Activated naive CD4-positive, alpha-beta T cell (primary cell): ENCODE measurements at places on chromosomes 7 and 10.

DNA sequence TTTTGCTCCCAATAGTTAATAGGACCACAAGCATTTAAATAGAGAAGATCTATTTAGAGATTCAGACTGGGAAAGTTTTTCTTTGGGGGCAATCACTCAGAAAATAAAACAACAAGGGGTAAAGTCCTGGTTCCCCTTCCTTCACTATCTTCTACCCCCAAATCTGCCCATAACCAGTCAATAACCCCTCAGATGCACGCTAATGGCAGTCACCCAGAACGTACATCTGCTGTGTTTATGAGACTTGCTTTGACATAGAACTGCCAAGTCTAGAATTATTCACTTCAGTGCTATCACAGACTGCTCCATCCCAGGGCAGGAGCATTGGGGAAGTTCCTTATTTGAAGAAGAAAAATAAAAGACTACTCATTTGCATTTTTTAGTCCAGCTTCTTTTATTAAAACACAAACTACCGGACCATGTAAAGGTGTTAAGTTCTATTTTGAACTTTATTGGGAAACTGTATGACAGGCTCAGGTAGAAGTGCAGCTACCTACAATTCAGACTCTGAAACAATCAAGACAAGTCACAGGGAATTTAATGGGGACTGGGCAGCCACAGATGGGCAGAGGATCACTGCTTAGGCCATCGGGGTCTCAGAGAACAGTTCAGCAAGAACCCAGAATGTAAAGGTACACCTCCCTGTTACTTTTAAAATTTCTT is 38.4 kb downstream of the ANK3 start:
- DNase-seq, result no peak

GRCh38 chr7:35707422-35707821 is 12.5 kb upstream of the HERPUD2 start:
- no peak for DNase-seq

DNA sequence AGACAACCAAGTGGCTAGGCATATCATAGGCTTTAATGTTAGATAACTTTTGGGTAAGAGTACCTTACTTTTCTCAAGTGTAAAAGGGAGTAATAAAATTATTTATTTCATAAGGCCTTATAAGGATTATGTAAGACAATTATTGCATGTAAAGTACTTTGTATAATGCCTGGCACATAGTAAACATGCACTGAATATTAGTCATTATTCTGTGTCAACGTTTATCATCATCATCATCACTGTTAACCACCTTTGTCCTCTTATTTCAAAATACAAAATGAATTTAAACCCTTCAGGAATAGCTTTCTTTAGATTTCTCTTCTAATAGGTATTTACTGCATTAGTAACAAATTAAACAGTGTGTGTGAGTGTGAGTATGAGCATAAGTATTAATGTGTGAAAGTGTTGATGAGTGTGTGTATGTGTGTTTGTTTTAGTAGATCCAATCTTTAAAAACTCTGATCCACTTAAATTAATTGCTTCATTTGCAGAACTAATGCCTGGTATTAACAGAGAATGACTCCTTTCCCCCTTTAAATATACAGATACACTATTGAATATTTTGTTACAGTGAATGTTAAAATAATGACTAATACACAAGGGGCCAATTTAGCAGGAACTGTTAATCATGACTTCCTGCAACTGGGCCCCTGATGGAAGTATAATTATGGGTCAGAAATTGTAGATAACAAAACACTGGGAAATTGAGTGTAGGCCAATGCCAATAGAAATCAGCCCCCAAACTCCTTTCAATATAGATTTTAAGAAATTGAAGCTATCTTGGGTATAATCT is 213.3 kb upstream of the FZD8 start:
- no peak for DNase-seq

GRCh38 chr10:102508506-102508905 is 4.7 kb downstream of the SUFU start:
- DNase-seq, result no peak

GRCh38 chr10:75565286-75566251 is 134.1 kb downstream of the LRMDA start:
- no peak for DNase-seq

GRCh38 chr7:133977409-133978274 is 149.5 kb upstream of the LRGUK start:
- no peak for DNase-seq

GRCh38 chr7:94173436-94173835 is 169.3 kb upstream of the BET1 start:
- no peak for DNase-seq

DNA sequence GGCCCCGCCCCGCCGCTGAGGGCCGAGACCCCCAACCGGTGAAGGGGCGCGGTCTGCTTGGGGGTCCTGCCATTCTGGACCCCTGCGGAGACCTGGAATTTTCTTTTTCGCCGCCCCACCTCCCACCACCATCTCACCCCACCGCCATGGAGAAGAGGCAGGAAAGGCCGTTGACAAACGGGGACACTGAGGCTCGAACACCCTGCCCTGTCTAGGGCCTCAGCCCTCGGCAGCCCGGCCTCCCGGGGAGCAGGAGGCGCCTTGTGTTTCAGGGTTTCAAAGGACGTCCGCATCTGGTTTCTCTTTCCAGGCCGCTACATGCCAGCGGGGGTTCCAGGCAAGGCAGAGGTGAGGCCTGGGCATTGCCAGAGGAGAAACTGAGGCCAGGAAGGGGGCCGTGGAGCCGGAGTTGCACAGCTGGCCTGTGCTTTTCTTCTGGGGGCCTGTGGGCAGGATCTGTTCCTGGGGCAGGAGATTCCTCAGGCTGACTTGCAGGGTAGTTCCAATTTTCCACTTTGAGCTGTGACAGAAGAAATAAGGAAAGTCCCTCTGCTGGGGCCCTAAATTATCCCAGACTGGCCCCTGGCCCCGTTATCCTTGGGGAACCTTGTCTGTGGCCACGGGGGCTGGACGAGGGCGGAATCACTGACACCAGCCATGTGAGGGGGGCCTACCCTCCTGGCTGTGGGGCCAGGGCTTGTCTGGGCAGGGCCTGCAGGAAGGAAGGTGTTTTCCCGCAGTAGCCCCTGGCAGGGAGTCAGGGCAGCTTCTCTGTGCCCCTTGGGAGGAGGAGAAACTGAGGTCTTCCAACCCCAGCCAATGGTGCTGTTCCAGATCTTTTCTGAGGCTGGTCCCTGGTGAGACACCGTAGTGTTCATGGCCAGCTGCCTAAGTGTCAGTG is 900 bp upstream of the MICALL2 start:
- DNase-seq, result no peak

GRCh38 chr7:133183042-133183794 is 69.7 kb upstream of the EXOC4 start:
- no peak for DNase-seq

DNA sequence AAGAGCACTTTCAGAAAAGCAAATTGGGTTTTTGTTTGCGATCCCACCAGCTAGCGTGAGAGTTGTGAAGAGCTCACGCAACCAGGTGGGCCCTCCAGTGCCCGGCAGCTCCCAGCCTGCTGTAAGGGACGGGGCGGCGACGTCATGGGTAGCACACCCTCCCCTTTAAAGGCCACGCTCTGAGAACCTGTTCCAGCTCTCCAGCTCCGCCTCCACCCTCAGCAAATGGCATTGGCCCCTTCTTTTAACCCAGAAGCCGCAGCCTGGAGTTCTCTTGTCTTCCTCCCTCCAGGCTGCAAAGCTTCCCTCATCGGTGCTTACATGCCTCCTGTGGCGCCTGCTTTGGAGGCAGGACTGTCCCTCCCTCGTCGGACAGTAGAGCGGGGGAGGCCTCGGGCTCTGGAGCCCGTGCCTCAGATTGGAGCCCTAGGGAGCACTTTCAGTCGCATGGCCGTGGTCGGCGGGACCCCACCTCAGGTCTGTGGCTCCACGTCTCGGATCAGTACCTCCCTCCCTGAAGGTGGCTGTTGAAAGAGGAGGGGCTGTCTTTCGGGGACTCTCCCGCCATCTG is 32.9 kb downstream of the WIPI2 start:
- DNase-seq, result no peak

DNA sequence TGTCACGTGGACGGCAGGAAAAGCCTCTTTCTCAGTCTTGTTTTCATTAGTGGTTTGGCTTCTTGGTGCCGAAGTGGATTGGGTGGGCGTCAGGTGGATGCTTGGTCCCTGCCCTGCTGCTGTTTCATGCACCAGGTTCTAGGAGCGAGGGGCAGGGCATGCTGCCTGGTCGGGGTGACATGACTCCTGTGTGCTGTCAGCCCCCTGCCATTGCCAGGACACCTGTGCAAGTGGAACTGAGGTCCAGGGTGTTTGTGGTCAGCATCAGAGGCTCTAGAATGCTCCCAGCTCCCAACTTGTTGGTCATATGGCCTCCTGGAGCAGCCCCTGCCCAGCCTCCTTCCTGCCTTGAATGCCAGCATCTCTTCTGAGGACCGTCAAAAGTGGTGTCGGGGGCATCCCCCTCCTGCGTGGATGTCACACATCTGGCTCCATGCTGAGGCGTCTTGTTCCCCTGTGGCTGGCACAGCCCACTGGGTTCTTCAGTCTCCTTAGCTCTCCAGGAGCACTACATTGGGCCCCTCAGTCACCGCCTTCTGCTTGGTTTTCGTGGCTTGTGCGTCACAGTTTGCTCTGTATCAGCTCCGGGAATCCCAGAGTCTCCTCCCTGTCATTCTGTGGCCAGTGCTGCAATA is 24.8 kb downstream of the ADCY1 start:
- DNase-seq, result no peak

GRCh38 chr7:45147858-45148652 is 9.5 kb upstream of the RAMP3 start:
- DNase-seq, result no peak

- DNase-seq, result no peak
Observed at GRCh38 chr7:2757361-2757903, 69.4 kb downstream of the AMZ1 start.

DNA sequence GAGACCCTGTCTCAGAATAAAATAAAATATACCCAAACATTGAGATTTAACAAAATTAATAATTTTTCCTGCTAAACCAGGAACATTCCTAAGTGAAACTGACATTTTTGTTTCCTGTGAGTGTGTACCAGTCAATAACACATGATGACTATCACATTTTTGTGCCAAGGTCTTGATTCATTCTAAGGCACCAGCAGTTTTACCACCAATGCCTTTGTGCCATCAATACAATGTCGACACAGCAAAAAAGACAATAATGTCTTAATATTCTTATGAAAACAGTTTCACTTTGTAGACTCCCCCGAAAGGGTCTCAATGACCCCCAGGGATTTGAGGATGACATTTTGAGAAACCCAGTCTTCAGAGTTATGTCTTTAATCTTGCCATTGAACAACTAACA is 7.2 kb upstream of the CADPS2 start:
- DNase-seq, result no peak

GRCh38 chr10:132465193-132465888 is 68.3 kb downstream of the PWWP2B start:
- no peak for DNase-seq

GRCh38 chr7:116280803-116281202 is 70.5 kb downstream of the TES start:
- no peak for DNase-seq

- no peak for DNase-seq
Observed at GRCh38 chr10:95837783-95838182, 70.0 kb upstream of the CC2D2B start.

GRCh38 chr7:28996836-28997235 is 38.7 kb upstream of the TRIL start:
- no peak for DNase-seq

- DNase-seq, result no peak
Observed at GRCh38 chr10:33365871-33366411, 31.5 kb upstream of the NRP1 start.

GRCh38 chr10:112898540-112899390 is 51.3 kb upstream of the TCF7L2 start:
- no peak for DNase-seq

DNA sequence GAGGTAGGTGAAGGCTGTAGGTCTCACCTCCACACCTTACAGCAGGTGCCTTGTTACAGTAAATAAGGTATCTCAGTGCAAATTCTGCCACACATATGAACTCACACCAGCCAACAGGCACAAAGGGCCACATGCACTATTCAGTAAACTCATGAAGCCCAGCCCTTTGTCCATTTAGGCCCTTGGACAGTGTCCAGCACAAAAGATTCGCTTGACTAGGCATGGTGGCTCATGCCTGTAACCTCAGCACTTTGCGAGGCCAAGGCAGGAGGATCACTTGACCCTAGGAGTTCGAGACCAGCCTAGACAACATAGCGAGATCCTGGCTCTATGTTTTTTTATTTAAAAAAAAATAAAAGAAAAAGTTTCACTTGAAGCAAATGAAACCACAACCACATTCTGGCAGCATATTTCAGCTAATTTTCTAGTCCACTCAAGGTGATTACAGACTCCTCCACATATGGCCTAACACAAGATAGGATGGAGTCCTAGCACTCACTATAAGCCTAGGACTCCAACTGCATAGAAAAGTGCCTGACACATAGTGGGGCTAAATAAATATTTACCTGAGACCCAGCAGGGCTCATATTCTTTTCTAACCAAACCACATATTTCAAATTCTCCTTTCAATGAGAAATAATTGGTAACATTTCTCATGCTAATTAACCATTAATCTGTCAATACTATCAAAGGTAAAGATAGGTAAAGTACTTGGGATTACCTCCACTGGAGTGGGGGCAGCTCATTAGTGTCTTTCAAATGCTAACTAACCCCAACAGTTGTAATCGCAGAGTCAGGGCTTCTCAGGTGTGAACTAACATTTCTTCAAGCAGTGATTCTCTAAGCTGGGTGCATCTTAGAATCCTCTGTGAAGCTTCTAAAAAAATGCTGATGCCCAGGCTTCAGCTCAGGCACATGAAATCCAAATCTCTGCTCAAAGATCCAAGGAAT is 4.5 kb upstream of the ANKRD1 start:
- DNase-seq, result no peak

GRCh38 chr7:1725766-1726630 is 55.9 kb downstream of the ELFN1 start:
- no peak for DNase-seq

- DNase-seq, result no peak
Observed at GRCh38 chr7:157457355-157458253, 120.8 kb downstream of the DNAJB6 start.

DNA sequence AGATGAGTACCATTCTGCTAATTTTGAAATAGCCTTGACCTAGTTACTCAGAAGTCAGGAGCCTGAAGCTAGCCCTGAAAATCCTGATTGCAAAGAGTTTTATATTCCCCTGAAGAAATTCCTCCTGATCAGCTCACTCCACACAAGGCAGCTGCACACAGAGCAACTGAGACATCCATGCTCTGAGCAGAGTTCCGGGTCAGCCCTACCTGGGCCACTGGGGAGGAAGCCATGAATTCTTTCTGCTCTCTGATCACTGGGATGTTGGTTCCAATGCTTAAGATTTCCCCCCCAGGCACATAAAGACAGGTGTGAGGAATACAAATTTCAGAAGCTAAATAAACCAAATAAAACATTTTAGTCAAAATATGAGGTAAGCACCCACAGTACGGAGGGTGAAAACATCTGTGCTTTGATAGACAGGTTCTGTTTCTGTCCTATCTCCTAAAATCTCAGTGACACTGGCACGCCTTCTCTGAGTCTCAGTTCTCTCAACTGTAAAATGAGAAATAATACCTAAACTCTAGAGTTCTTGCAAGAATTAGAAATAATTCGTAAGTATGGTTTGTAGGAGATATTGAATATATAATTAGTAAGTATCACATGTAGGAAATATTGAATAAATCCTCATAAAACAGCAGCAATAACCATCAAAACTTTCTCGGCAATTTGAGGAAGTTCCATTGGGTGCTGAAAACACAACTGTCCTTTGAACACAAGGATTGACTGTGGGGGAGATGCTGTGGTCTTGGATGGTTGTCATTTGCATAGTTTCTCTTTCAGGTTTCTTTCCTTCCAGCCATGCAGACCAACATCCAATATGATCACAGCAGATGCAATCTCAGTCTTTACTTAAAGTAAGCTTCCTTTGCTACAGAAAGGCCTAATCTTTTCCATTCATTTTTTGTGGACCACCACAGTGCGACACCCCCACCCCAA is 133.0 kb upstream of the TNS3 start:
- DNase-seq, result no peak
